NCI-H82 (cell line): ENCODE measurements at places on chromosomes 4 and X.

DNA sequence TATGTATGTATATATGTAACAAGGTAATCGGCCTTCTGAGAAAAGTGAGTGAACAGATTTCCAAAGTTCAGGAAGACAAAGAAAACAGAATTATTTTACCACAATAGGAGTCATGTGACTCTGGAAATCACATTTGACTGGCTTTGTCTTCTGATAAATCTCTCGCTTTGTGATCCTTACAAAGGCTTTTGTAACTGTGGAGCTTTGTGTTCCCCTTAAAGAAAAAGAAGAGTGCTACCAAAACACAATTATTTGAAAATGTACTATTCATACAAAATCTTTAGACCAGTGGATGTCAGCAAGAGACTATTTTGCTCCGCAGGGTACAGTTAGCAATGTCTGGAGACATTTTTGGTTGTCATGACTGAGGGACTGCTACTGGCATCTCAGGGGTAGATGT, 238.8 kb downstream of the LDB2 start:
- no peak for DNase-seq

GRCh38 chr4:133869486-133869885, 332.1 kb downstream of the PABPC4L start:
- no peak for DNase-seq

- DNase-seq: no peak
Observed at GRCh38 chr4:139295942-139296299, 5.4 kb upstream of the NAA15 start.

- no peak for DNase-seq
Observed at GRCh38 chrX:155695419-155695818, 82.7 kb upstream of the TMLHE start.

DNA sequence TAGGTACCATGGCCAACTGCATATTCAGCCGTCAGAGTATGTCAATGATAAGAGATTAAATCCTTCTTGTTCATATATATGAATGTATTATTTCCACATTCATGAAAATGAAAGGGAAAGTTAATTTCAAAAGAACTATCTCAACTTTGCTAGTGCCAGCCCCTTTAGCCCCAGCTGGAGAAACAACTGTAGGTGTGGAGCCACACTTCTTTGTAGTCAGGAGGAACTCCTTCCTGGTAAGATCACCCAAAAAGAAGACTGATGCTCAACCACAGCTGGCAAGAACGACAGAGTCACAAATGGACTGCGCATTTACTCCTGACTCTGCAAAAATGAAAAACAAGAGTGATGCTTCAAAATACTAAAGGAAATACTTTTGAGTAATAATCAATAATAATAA, 136.3 kb downstream of the RASL11B start:
- DNase-seq: no peak

DNA sequence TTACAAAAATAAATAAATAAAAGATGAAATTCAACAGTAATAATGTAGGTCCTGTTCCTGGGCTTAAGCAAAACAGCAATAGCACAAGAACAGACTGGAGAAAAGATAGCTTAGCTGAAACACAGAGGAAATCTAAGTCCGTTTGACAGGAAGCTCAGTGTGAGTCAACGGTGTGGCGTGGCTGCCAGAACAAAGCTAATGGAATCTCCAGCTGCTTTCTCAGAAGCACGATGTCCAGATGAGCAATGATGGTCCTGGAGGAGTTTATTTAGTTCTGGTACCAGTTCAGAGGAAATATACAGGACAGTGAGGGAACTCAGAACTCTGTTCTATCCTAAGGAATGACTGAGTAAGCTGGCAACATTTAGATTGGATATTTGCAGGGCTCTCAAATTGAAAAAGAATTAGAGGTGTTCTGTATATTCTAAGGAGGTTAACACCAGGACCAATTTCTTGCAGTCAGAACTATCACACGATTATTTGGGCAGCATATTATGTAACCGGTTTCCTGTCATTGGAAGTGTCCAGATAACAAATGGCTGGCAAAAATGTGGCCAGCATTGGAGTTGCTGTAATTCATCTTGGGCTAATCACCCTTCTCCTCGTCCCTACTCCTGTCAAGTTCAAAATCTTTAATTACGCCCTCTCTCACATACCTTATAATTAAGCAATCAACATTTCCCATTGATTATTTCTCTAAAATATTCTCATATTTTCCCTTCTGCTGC, 12.7 kb downstream of the GAB3 start:
- no peak for DNase-seq

- no peak for DNase-seq
Observed at GRCh38 chr4:11152684-11153083, 276.0 kb downstream of the HS3ST1 start.

GRCh38 chr4:170348945-170349344, 259.2 kb upstream of the AADAT start:
- DNase-seq: no peak

- DNase-seq: no peak
Observed at GRCh38 chr4:25702848-25703247, 47.2 kb downstream of the SLC34A2 start.

- DNase-seq: peak; percentile 26
Observed at GRCh38 chr4:8547108-8547911, 32.9 kb upstream of the GPR78 start.

GRCh38 chr4:42452823-42453222, 55.5 kb downstream of the SHISA3 start:
- no peak for DNase-seq

DNA sequence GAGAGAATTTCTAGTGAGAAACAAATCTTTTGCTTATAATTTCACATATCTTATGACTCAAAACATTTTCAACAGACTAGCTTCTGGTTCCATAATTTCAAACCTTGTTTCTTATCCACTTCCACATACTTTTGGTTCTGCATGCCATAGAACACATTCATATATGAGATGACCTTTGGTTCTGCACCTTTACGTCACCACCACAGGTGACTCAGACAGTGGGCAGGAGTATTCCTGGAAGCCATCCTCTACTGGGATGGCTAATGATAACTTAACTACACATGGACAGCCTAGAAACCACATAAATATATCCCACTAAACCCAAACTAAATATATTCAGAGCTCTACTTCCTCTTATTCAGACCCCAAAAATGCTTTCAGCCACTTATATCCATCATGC, 133.3 kb downstream of the DCK start:
- no peak for DNase-seq

DNA sequence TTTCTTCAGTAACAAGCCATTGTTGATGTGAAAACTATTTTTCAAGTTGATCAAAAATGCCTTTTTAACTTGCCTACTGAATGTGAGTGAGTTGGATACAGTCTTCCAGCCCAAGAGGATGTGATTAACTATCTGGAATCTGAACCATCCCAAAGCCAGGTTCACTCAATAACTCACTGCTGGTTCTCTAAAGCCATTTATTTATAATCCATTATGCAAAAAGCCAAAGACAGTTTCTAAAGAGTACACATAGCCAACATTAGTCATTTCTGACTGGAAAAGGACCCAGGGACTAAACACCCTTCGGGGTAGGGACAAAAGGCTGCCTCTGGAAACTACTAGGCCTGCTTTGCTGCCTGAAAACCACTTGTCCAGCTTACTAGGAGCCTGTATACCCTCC, 109.6 kb downstream of the SHROOM4 start:
- no peak for DNase-seq

DNA sequence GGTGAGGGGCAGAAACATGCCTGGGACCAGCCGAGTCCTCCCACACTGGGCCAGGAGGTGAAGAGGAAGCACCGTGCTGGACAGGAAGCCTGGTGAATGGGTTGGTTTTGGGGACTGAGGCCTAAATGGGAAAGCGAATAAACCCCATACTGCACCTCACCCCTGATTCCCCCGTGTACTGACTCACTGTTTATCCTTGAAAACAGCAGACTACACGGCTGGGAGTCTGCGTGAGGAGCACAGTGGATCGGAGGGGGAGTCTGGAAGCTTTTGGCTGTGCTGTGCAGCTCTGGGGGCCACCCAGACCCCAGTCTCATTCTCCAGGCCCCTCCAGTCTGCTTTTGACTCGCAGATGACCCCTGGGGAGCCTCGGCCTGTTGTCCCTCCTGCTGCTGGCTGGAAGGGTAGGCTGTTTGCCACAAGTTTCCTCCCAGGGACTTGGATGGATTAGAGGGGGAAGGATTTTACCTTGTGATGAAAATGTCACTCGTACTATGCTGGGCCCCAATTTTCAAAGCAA, 90.0 kb downstream of the PSAPL1 start:
- DNase-seq: no peak
